ENCODE measurements at places on chromosomes 5 and 9.

DNA sequence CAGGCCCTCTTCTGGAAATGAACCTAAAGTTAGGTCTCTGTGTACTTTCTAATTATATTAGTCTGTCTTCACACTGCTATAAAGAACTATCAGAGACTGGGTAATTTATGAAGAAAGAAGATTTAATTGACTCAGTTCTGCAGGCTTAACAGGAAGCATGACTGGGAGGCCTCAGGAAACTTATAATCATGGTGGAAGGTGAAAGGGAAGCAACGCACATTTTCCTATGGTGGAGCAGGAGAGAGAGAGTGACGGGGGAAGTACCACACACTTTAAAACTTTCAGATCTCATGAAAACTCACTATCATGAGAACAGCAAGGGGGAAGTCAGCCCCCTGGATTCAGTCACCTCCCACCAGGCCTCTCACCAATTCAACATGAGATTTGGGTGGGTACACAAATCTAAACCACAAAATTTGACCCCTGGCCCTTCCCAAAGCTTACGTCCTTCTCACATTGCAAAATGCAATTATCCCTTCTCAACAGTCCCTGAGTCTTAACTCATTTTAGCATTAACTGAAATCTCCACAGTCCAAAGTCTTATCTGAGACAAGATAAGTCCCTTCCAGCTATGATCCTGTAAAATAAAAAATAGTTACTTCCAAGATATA, 40.7 kb downstream of the TRIP13 start:
- DNase-seq: no peak

- no peak for DNase-seq
Observed at GRCh38 chr5:176776141-176776865, 34.1 kb upstream of the UNC5A start.

DNA sequence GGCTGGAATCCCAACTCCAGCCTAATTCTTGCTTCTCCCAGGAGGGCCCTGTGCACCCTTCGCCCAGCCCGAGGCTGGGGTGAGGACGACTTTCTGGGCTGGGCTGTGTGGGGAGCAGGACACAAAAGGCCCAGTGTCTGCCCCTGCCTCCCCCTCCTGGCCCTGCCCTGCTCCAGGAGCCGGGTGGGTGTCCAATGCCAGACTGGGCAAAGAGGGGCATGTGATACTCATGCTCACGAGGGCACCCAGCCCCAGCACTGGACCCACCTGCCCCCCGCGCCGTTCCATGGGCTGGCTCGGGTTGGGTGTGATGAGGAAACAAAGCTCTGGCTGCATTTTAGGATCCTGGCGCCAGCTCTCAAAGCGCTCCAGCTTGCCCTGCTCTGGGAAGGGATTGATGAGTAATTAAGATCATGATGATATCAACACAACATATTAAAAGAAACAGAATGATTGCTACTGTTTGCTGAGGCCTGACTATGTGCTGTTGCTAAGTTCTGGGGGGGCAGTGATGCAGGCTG, 30.7 kb downstream of the LHX2 start:
- no peak for DNase-seq

- DNase-seq: no peak
Observed at GRCh38 chr9:4017749-4018491, 281.9 kb downstream of the GLIS3 start.

DNA sequence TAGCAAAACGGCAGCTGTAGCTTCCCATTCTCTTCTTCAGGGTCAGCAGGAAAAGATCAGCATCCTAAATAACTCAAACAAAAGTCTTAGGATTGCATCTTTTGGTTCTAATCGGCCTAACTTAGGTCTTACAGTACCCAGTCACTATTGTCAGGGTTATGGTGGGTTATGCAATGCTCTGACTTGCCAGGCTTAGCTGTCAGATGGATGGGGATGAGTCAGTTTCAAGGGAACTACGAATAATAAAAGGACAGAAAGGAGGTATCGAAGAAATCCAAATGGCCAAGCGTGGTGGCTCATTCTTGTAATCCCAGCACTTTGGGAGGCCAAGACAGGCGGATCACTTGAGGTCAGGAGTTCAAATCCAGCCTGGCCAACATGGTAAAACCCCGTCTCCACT, 46.5 kb downstream of the PPP1R2B start:
- no peak for DNase-seq

DNA sequence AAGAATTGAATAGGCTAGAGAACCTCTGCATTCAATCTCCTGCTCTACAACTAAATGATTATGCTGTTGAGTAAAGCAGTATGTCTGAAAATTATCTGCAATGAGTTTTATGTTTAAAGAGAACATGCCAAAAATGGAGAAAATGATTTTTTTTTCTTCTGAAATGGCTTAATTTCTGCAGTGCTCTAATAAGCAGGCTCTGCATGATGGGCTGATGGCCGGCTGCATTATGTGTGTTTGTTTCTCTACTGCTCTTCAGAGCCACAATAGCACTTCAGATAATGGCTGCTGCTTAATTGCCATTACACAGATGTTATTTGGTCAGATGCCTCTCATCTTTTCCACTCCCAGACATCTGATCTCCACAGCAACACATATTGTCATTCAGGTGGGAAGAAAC, 286.4 kb upstream of the DMAC1 start:
- DNase-seq: no peak

DNA sequence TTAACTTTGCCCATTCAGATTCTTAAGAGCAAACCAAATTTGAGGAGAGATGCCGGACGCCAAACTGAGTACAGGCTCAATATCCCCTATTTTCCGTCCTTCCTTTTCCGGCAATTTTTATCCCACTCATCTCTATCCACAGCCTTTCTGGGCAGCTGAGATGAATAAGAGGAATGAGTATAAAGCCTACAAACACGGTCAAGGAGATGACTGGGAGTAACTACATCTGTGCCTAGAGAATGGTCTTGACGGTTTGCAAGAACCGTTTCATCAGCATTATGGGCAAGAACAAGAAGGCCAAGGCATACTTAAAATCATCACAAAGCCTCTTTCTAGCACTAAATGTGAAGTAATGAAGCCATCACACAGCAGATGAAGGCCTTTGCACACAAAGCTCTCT, 227.3 kb downstream of the DCP2 start:
- no peak for DNase-seq
